Activated CD4-positive, alpha-beta T cell treated with anti-CD3 and anti-CD28 coated beads for 36 hours (primary cell): ENCODE measurements at places on chromosomes 11 and 22. TPM values are rescaled to one million over a fixed set of nuclear protein-coding genes. Genes with fewer than 3 reads are reported as not detected.

GRCh38 chr22:25006354-25006753 is 53.8 kb downstream of the KIAA1671 start:
- no peak for DNase-seq
- H3K27ac ChIP-seq, result no peak overlapping the region
- no peak overlapping the region for H3K4me3 ChIP-seq
- H3K36me3 ChIP-seq, result no peaks in the 10 kb centered on the region

DNA sequence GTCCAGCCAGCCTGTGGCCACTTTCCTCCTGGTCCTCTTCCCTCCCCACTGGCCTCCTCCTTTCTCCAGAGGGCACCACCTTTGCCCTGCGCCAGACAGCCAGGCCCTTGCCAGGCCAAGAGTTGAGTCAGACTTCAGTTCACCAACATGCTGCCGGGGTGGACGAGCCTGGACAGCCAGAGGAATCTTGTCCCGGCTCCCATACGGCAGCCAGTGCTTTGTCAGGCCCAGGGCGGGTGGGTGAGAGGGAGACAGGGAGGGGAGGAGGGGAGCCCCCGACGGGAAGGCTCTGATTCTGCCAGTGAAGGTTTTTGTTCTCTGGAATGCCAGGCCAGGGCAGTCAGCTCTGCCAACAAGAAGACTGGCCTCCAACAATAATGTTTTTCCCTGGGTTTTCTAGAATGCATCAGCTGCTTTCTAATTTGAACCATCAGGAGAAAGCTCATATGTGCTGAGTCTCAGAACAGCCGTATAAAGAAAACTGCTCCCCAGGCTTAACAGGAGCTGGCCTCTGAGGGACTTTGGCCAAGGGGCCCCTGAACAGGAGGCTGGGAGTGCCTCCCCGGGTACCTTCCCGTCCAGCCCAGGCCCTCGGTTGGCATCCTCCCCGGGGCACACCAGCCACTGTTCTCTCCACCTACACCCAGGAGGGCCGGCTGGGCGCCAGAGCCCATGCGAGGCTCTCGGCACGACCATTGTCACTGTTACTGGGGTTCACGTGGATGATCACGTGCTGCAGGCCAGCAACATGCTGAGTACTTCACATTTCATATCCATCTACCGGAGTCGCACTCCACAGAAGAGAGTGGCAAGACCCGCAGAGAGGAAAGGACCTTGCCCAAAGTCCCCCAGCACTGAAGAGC is 28.6 kb downstream of the LIF start:
- H3K36me3 ChIP-seq, result no peaks in the 10 kb centered on the region
- H3K4me3 ChIP-seq, result no peak overlapping the region
- H3K27me3 ChIP-seq, result no peaks in the 10 kb centered on the region
- H3K4me1 ChIP-seq, result peaks cover 39% of the 10 kb centered on the region
- DNase-seq, result no peak

- peak overlapping the region; percentile 99 for H3K27ac ChIP-seq
- peak overlapping the region; percentile 94 for H3K4me3 ChIP-seq
- peaks cover 51% of the 10 kb centered on the region for H3K4me1 ChIP-seq
- no peak for DNase-seq
- no peaks in the 10 kb centered on the region for H3K27me3 ChIP-seq
- H3K36me3 ChIP-seq, result peaks cover 70% of the 10 kb centered on the region
Observed at GRCh38 chr11:207863-208180, 314 bp downstream of the RIC8A start.

GRCh38 chr11:122179961-122180834 is 64.2 kb upstream of the BLID start:
- no peaks in the 10 kb centered on the region for H3K4me1 ChIP-seq
- no peaks in the 10 kb centered on the region for H3K36me3 ChIP-seq
- peaks cover 16% of the 10 kb centered on the region for H3K27me3 ChIP-seq
- no peak for DNase-seq
- no peak overlapping the region for H3K27ac ChIP-seq

GRCh38 chr11:103530257-103530656 is 421.0 kb downstream of the DYNC2H1 start:
- H3K4me3 ChIP-seq, result no peak overlapping the region
- H3K4me1 ChIP-seq, result no peaks in the 10 kb centered on the region
- no peak for DNase-seq
- no peaks in the 10 kb centered on the region for H3K36me3 ChIP-seq
- no peak overlapping the region for H3K27ac ChIP-seq
- H3K27me3 ChIP-seq, result peaks cover 8% of the 10 kb centered on the region

DNA sequence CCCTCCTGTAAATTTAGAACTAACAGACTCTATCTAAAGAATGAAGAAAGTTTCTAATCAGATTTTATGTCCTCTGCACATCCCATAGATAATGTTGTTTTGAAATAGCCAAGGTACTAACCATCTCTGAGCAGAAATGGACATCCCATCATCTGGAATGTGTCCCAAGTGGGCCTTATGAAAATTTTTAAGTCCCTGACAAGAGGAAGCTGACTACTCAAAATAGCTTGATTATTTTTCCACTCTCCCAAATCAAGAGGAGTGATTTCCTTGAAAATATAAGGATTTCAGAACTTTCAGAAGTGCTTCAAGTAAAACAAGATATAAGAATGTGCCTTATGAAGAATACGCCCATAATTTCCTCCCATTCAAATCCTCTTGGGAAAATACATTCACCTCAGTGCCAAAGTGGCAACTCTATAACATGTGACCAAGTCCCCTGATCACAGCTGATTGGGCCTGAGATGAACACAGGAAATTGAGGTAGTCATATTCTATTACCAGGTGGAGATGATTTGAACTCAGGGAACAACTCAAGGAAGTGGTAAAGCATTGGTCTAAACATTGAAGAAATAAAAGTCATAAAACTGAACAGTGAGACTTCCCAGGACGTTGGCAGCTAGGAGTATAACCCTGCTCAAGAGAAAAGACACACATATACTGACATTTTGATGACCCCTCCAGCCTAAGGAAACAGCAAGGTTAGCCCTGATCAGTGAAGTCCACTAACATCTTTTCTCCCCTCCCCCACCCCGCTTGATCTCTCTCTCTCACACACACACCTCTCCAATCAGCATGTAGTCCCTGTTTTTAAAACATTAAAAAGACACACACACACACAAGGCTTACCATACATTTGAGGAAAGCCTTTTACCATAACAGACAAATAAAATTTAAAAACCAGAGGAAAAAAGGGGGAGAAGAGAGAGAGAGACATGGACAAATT is 70.8 kb upstream of the TEAD1 start:
- peaks cover 10% of the 10 kb centered on the region for H3K4me1 ChIP-seq
- no peaks in the 10 kb centered on the region for H3K36me3 ChIP-seq
- no peak overlapping the region for H3K27ac ChIP-seq
- H3K4me3 ChIP-seq, result no peak overlapping the region
- peaks cover 25% of the 10 kb centered on the region for H3K27me3 ChIP-seq

DNA sequence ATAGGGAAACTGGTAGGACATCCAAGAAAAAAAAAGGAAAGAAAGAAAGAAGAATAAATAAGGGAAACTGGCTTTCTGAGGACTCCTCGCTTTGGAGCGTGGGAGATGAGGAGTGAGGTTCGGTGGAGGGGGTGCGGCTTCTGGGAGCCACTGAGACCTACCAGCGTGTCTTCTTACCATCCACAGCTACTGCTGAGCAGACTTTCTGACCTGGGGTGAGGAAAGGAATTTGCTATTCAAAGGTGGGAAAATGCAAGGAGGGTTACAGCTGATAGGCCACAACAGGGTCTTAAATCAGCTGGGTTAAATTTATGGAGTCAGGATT is 488 bp upstream of the SELENOM start:
- H3K27ac ChIP-seq, result peak overlapping the region; percentile 59
- peaks cover 19% of the 10 kb centered on the region for H3K4me1 ChIP-seq
- no peak for DNase-seq
- H3K27me3 ChIP-seq, result no peaks in the 10 kb centered on the region

GRCh38 chr22:35977136-35977535 is 51.5 kb downstream of the RBFOX2 start:
- DNase-seq, result no peak
- H3K27me3 ChIP-seq, result peaks cover 1% of the 10 kb centered on the region
- peaks cover 2% of the 10 kb centered on the region for H3K4me1 ChIP-seq

DNA sequence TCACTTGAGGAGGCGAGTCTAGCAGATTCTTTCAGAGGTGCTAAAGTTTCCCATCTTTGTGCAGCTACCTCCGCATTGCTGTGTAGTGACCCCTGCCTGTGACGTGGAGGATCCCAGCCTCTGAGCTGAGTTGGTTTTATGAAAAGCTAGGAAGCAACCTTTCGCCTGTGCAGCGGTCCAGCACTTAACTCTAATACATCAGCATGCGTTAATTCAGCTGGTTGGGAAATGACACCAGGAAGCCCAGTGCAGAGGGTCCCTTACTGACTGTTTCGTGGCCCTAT is 8.9 kb upstream of the SAMM50 start:
- H3K27ac ChIP-seq, result no peak overlapping the region
- H3K4me1 ChIP-seq, result no peaks in the 10 kb centered on the region
- peak; percentile 15 for DNase-seq
- H3K27me3 ChIP-seq, result peaks cover 9% of the 10 kb centered on the region
- H3K36me3 ChIP-seq, result no peaks in the 10 kb centered on the region

Gene KCNQ1
- 10.9 TPM for total RNA-seq

Gene OR52D1
- total RNA-seq, result not detected
